ENCODE measurements at places on chromosomes 5 and 9. TPM values are rescaled to one million over a fixed set of nuclear protein-coding genes. Genes with fewer than 3 reads are reported as not detected.

GRCh38 chr5:169037466-169037865 lies 263.5 kb downstream of the SLIT3 start:
- H3K36me3 ChIP-seq: no peaks in the 10 kb centered on the region

- peaks cover 8% of the 10 kb centered on the region for H3K27me3 ChIP-seq
- H3K4me1 ChIP-seq: no peaks in the 10 kb centered on the region
- H3K4me3 ChIP-seq: no peak overlapping the region
- H3K36me3 ChIP-seq: no peaks in the 10 kb centered on the region
- H3K27ac ChIP-seq: no peak overlapping the region
- no peak for DNase-seq
These were observed 2.4 kb upstream of the RXFP3 start for GRCh38 chr5:33933723-33934169.

- H3K4me1 ChIP-seq: peaks cover 3% of the 10 kb centered on the region
- no peak overlapping the region for H3K27ac ChIP-seq
These were observed 401.3 kb downstream of the BNC2 start for GRCh38 chr9:16469184-16469583.

GRCh38 chr5:125341436-125341835 lies 595.0 kb upstream of the ZNF608 start:
- H3K4me1 ChIP-seq: no peaks in the 10 kb centered on the region
- H3K36me3 ChIP-seq: no peaks in the 10 kb centered on the region
- H3K27ac ChIP-seq: no peak overlapping the region
- DNase-seq: no peak

GRCh38 chr9:135039916-135040645 lies 47.4 kb upstream of the OLFM1 start:
- no peaks in the 10 kb centered on the region for H3K27me3 ChIP-seq
- H3K4me1 ChIP-seq: no peaks in the 10 kb centered on the region
- H3K4me3 ChIP-seq: no peak overlapping the region
- H3K36me3 ChIP-seq: no peaks in the 10 kb centered on the region

GRCh38 chr5:150343994-150344631 lies 13.4 kb upstream of the TCOF1 start:
- no peak overlapping the region for H3K4me3 ChIP-seq
- H3K4me1 ChIP-seq: no peaks in the 10 kb centered on the region
- H3K36me3 ChIP-seq: no peaks in the 10 kb centered on the region
- H3K27me3 ChIP-seq: no peaks in the 10 kb centered on the region

GRCh38 chr9:97984188-97985057 lies 1.3 kb downstream of the ANP32B start:
- H3K4me1 ChIP-seq: no peaks in the 10 kb centered on the region
- H3K27me3 ChIP-seq: no peaks in the 10 kb centered on the region
- DNase-seq: peak; percentile 84
- peak overlapping the region; percentile 96 for H3K27ac ChIP-seq
- no peaks in the 10 kb centered on the region for H3K36me3 ChIP-seq

DNA sequence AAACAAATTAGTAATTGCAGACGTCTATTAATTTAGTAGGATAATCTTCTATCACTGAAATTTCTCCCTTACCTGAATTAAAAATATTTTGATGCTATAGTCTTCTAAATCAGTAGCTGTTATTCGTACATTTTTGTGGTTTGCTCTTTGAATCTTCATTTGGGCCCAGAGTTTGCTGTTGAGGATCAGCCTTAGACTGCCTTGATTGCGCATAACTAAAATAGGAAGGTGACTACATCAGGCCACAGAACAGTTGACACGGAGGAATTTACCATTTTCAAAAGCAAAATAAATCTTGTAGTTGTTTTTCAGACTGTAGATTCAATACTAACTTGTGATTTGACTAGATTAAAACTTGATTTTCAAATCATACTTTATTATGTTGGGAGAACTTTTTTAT lies 11.8 kb upstream of the NADK2 start:
- H3K27me3 ChIP-seq: no peaks in the 10 kb centered on the region
- no peak for DNase-seq
- H3K4me1 ChIP-seq: peaks cover 6% of the 10 kb centered on the region
- no peak overlapping the region for H3K27ac ChIP-seq
- no peaks in the 10 kb centered on the region for H3K36me3 ChIP-seq

DNA sequence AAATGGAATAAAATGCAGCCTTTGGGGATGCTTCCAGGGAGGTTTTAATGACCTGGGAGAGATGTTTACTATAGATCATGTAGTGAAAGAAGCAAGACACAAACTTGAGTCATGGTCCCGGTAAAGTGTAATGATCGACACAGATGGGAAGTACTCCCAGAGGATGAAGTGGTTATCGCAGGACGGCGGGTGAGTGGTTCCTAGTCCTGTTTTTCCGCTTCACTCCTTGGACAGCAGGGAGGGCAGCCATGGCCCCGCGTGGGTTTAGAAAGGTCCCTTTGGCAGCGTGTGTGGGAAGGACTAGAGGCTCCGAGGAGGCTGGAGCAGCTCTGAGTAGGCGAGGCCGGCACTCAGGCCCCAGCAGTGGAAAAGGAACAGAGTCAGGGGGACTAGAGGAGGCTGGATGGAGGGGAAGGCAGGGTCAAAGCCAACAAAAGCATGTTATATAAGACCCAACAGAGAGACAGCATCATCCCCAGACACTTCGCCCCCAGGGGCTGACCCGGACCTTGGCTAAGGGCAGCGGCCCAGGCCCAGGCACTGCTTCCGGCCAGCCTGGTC lies 49.2 kb upstream of the STXBP1 start:
- no peaks in the 10 kb centered on the region for H3K27me3 ChIP-seq
- peaks cover 13% of the 10 kb centered on the region for H3K4me1 ChIP-seq
- DNase-seq: peak; percentile 45
- no peaks in the 10 kb centered on the region for H3K36me3 ChIP-seq
- no peak overlapping the region for H3K4me3 ChIP-seq

DNA sequence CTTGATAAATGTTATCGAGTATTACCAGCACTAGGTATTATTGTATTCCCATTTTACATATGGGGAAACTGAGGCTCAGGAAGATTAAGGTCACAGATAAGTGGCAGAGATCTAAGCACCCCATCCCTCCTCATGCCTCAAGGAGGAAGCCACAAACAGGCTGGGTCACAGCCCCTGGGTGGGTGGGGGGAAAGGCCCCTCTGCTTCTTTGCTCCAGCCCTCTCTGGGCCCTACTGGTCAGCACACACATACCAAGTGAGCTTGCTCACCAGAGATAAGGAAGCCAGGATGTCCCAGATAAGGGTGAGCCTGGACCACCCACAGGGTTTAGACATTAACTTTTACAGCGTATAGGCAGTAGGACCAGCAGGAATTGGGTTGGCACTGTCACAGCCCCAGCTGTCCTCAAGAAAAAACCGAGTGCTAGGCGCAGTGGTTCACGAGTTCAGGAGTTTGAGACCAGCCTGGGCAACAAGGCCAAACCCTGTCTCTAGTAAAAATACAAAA lies 45.3 kb downstream of the STK10 start:
- H3K4me1 ChIP-seq: no peaks in the 10 kb centered on the region
- H3K27me3 ChIP-seq: no peaks in the 10 kb centered on the region
- H3K27ac ChIP-seq: no peak overlapping the region
- H3K4me3 ChIP-seq: no peak overlapping the region

GRCh38 chr5:1104327-1105006 lies 7.4 kb downstream of the SLC12A7 start:
- DNase-seq: no peak
- no peak overlapping the region for H3K4me3 ChIP-seq
- H3K36me3 ChIP-seq: no peaks in the 10 kb centered on the region
- H3K27me3 ChIP-seq: no peaks in the 10 kb centered on the region
- peaks cover 5% of the 10 kb centered on the region for H3K4me1 ChIP-seq
- H3K27ac ChIP-seq: peak overlapping the region; percentile 73

- no peaks in the 10 kb centered on the region for H3K27me3 ChIP-seq
- H3K4me1 ChIP-seq: no peaks in the 10 kb centered on the region
- no peaks in the 10 kb centered on the region for H3K36me3 ChIP-seq
- H3K4me3 ChIP-seq: no peak overlapping the region
- H3K27ac ChIP-seq: no peak overlapping the region
These were observed 522.7 kb downstream of the HTR1A start for GRCh38 chr5:63439537-63439936.

DNA sequence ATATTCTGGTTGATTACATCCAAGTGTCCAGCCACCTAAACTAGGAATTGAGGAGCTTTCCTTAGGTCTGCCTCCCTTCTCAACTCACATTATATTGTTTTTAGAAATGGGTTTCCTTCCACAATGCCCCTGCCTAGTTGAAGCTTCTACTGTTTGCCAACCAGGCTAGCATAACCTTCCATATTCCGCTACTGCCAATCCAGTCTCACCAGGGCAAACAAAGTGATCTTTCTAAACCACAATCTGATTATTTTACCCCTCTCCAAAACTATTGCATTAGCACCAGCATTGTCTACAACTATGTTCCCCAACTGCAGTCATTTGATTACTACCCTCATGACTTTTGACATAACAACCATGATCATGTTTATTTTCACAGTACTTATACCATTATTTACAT lies 115.8 kb upstream of the RASEF start:
- DNase-seq: no peak
- H3K36me3 ChIP-seq: no peaks in the 10 kb centered on the region
- H3K27ac ChIP-seq: no peak overlapping the region
- H3K27me3 ChIP-seq: no peaks in the 10 kb centered on the region
- H3K4me1 ChIP-seq: no peaks in the 10 kb centered on the region

DNA sequence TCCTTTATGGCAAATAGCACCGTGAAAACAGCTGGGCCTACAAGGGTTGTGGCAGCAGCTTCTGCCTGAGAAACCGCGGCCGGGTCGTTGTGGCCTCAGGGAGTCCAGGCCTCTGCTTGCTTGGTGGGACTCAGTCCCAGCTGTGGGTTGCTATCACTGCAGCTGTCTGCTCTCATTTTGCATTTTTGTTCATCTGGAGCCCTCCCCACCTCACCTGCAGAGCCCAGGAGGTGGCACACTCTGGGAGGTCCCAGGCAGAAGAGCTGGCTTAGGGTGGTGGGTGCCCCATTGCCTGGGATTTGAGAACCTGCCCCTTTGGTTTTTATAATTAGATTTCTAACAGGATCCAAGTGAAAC lies 138.4 kb downstream of the GADD45G start:
- no peak overlapping the region for H3K4me3 ChIP-seq
- H3K36me3 ChIP-seq: no peaks in the 10 kb centered on the region
- no peak overlapping the region for H3K27ac ChIP-seq
- no peak for DNase-seq
- H3K4me1 ChIP-seq: no peaks in the 10 kb centered on the region

DNA sequence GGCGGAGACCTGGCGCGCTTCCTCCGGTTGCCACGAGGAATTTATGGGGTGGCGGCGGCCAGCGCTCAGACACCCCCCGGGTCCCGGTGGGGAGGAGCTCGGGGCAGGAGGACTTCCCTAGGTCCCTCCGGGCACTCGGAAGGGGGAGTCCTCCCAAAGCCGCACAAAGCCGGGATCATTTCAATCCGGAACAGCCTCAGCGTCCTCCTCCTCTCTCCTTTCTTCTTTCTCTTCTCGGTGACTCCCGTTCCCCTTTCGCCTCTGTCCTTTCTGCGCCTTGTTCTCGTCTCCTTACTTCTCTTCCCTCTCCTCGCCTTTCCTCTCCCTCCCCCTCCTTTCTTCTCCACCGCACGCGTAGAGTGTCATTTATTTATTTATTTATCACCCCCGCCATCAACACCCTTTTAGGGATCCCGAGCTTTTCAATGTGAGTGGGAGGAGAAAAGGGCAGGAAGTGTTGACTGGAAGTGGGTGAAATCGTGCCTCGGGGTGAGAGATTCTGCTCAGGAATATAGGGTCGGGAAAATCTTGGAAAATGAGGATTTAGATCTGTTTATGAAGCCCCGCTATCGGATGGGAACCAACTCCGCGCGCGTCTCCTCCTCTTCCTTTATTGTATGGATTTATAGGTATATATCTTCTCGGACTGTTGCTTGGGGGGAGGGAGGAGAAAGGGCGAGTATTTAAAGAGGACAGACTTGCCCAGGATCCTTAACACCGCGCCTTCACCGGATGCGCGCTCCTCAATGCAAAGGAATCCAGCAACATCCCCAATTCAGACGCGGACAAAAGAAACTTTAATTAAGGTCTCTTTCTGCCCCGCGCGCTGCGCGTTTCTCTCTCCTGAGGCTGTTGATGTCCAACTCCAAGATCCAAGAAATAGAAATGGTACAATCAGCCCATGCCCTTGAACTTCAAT lies 2.0 kb upstream of the ZNF462 start:
- peak overlapping the region; percentile 91 for H3K27ac ChIP-seq
- no peaks in the 10 kb centered on the region for H3K4me1 ChIP-seq
- peak; percentile 56 for DNase-seq
- H3K36me3 ChIP-seq: no peaks in the 10 kb centered on the region
- H3K4me3 ChIP-seq: peak overlapping the region; percentile 80

GRCh38 chr9:92807031-92807756 lies 42.6 kb upstream of the BICD2 start:
- peaks cover 61% of the 10 kb centered on the region for H3K27me3 ChIP-seq
- no peak overlapping the region for H3K4me3 ChIP-seq
- no peak overlapping the region for H3K27ac ChIP-seq
- DNase-seq: no peak
- H3K36me3 ChIP-seq: no peaks in the 10 kb centered on the region
- no peaks in the 10 kb centered on the region for H3K4me1 ChIP-seq

GRCh38 chr9:136856079-136856476 lies 3.9 kb downstream of the MAMDC4 start:
- DNase-seq: peak; percentile 13
- H3K4me3 ChIP-seq: no peak overlapping the region
- no peaks in the 10 kb centered on the region for H3K4me1 ChIP-seq
- H3K27ac ChIP-seq: no peak overlapping the region

GRCh38 chr9:81424431-81424830 lies 264.9 kb downstream of the TLE1 start:
- no peak for DNase-seq
- no peaks in the 10 kb centered on the region for H3K27me3 ChIP-seq
- H3K36me3 ChIP-seq: no peaks in the 10 kb centered on the region
- no peaks in the 10 kb centered on the region for H3K4me1 ChIP-seq
- no peak overlapping the region for H3K4me3 ChIP-seq

DNA sequence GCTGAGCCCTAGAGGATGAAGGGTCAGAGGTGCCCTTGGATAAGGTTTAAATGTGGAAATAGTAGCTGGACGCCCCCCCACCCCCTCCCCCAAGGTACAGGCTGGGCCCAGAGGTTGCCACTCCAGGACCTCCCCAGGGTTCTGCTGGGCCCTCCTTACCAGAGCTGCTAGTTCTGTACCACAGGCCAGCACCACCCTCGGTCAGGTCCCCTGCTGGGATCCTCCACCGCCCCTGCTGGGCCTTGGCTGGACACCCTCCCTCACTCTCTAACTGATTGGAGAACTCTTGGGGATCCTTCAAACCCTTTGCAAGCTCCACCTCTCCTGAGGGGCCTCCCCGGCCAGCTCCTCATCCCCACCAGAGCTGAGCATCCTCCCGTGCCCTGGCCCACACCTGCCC lies 34.9 kb downstream of the PTGES start:
- DNase-seq: no peak
- H3K4me1 ChIP-seq: no peaks in the 10 kb centered on the region

Gene CSF2
- total RNA-seq: not detected

Gene ENTREP1
- total RNA-seq: 12.6 TPM

Gene GFRA3
- not detected for total RNA-seq

Gene CER1
- total RNA-seq: 0.97 TPM

Gene CCDC127
- 10.2 TPM for total RNA-seq

Gene AQP7
- total RNA-seq: 1.3 TPM

Gene GRIA1
- not detected for total RNA-seq

Gene FAM170A
- not detected for total RNA-seq

Gene ANKRD33B
- total RNA-seq: 24.1 TPM

Gene PTGES
- not detected for total RNA-seq

Gene FAM221B
- total RNA-seq: not detected

Gene SIT1
- not detected for total RNA-seq

Gene SPINK4
- not detected for total RNA-seq

Gene LEAP2
- not detected for total RNA-seq

Gene PCDHGA4
- 7.7 TPM for total RNA-seq

Measured in uterus (tissue), 4 donors.